ENCODE measurements at places on chromosomes 12 and 14.

- DNase-seq = no peak
Measured at GRCh38 chr14:23512156-23512555, 39.4 kb downstream of the ZFHX2 start.

DNA sequence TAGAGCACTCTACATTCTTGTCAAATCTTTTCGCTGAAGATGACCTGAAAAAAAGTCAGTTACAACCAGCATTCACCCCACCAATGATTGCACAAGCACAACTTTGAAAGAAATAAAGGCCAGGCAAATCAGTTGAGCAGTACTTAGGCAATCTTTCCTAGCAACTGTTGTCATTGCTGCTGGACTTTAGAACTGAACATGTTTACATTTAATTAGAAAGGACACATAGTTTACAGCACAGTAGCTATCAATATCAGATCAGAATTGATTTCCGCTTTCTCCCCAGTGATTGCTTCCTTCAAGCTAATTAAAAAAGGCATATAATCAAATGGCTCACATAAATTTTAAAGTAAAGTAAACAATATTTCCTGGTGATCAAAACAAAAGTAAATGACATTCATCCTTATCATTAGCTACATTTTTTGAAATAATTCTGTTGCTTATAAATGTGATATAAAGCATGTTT is 128.4 kb downstream of the FOXA1 start:
- no peak for DNase-seq

DNA sequence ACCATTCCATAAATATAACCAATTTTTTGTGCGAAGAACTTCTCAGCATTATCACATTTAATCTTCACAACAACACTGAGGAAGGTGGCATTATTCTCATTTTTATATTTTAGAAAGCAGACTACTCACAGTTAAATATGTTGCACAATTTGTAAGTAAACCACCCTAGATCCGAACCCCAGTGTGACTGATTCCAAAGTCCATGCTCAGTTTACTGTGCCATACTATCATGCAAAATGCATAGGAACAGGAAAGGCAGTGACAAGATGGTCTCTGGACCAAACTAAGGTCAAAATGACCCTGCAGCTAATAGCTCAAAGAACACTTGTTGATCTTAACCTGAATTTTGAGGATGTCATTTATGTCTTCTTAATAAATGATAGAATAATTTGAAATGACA is 185.4 kb downstream of the GXYLT1 start:
- no peak for DNase-seq

- DNase-seq = no peak
Measured at GRCh38 chr14:65242732-65243134, 140.4 kb upstream of the MAX start.

- no peak for DNase-seq
Measured at GRCh38 chr14:80419345-80419744, 208.0 kb upstream of the DIO2 start.

DNA sequence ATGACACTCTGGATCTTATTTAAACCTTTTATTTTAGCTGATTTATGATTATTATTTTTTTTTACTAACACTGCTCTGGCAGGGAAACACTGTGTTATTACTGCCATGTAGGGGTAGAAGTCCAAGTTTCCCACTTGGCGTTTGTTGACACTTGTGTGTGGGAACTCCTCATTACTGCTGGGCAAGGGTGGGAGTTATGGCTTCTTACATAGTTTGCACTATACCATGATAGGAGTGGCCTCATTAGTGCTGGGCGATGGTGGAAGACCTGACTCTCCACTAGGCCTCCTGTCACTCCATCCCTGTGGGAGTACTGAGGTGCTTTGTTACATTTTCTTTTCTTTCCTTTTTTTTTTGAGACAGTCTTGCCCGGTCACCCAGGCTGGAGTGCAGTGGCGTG is 83.5 kb downstream of the BRMS1L start:
- DNase-seq = no peak

- no peak for DNase-seq
Measured at GRCh38 chr12:52812749-52813148, 1.2 kb downstream of the KRT4 start.

GRCh38 chr14:77082356-77082755 is 15.7 kb upstream of the CIPC start:
- no peak for DNase-seq

DNA sequence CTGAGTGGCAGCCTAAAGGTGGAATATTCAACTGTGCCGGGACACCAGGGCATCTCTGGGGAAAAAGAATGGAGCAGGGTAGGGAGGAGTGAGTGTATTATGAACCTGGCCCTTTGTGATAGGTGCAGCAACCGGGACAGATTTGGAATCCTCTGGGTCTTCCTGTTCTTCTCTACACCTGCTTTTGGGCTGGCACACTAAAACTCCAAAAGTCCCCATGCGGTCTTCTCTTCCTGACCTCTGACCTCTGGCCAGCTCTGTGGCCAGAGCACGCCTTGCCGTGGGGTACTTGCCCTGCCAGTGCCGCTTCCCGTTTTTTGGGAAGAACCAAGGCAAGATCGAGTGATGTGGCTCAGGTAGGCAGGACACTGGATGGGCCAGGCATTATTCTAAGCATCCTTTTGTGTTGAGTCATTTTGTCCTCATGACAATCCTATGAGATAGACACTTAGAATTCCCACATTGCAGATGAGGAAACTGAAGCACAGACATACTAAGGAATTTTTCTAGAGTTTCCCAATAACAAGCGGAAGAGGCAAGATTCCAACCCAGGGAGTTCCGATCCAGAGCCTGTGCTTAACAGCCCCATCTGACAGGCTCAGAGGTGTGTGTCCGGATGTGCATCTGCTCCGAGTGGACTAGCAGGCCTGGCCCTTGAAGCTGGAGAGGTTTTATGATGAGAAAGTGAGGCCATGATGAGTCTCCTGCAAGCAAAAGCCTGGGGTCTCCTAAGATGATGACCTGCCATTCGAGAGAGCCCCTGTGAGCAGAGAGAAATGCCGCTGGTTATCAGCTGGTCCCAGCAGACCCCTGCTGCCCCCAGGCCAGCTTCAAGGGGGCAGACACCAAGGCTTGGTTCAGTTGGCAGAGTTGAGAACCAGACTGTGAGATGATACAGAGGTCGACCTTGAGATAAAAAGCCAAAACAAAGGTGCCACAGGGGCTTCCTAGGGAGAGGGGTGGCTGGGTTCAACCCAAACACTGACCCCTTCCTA is 67.9 kb upstream of the ESRRB start:
- no peak for DNase-seq

- DNase-seq = no peak
Measured at GRCh38 chr12:112243255-112244110, 118.1 kb downstream of the TRAFD1 start.

GRCh38 chr14:101134161-101134631 is 230.7 kb upstream of the RTL1 start:
- no peak for DNase-seq

- DNase-seq = no peak
Measured at GRCh38 chr14:70130482-70130881, 58.3 kb downstream of the SLC8A3 start.

DNA sequence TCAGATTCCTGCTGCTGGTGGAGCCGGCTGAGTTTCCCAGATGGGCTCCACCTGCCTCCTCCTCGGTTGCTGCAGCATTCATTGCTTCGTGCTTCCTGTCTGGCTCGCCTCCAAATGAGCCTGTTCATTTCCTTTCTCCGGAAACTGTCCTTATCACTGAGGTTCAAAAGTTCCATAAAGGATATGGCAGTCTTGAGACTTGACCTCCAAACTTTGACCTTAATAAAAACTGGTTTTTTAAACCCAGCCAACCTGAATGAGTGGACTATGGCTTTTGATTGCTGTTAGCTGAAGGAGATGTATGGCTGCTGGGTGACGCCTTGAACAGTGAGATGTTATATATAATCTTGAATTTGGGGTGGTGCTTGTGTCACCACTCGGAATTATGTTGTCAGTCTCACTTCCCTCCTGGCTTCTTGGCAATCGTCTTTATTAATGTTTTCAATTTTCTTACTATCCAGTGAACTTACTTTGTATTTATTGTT is 62.7 kb downstream of the RASSF3 start:
- DNase-seq = no peak

DNA sequence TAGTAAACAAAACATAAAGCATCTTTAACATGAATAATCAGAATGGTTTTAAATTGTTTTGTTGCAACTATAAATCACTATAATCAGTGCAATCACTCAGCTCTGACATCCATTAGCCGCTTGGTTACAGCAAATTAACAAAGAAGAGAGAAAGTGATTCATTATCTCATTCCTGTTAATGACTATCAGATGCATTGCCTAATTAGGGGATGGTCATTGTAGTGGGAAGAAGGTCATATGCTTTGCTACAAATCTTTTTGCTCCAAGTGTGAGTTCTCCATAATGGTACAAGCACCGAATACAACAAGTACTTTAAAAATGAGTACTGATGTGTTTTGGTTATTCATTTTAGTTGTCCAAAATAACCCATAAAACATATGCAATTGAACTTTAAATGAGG is 272.0 kb downstream of the AKAP6 start:
- DNase-seq = no peak

DNA sequence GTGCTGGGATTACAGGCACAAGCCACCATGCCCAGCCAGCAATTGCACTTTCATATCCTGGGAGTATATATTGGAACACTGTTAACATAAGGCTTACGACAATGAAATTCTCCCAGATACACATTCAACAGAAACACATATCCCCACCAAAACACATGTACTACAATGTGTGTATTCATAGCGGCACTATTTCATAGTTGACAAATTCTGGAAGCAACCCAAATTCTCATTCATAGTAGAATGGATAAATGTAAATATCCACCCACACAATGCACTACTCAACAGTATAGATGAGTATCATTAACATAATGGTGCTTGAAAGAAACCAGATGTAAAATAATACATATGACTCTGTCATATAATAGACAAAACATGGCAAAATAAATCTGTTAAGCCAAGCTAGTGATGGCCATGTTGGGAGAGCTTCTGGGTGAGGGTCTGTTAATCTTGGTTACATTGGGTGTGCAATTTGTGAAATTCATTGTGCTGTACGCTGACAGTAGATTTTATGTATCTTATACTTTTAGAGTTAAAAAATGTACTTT is 2.6 kb upstream of the DNAAF2 start:
- no peak for DNase-seq

DNA sequence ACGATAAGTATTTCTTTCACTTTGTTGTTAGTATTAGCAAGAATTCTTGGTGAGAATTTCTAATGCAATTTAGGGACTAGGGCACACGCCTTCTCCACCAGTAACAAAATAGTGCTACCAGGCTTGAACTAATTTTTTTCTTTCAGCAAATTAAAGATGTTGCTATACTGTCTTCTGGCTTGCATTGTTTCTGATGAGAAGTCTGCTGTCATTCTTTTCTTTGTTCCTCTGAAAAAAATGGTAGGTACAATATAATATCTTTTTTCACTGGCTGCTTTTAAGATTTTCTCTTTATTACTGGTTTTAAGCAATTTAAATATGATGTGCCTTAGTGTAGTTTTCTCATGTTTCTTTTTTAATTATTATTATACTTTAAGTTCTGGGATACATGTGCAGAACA is 171.2 kb downstream of the PCNX1 start:
- DNase-seq = no peak

DNA sequence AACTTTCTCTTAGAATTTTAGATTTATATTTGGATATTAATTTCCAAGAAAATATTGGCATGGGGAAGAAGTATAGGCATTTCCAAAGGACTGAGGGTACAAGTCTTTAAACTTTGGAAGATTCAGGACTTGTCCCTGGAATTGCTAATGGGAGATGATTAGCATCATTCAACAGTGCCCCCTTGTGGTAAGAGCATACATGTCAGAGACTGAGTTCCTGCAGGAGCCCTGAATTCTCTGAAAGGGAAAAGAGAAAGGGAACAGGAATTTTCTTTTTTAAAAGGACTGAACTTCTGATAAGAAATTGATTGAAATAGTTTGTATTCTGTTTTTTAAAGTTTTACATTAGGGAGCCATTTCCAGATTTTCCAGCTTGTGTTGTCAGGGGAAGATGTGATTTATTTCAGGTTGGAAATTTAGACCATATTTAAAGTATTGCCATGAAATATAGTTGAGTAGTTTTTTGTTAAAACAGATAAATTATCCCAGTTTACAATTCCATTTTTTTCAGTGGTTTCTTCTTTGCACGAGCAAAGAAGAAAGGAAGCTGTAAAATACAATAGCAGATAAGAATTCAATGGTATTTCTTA is 44.0 kb upstream of the REP15 start:
- DNase-seq = no peak

DNA sequence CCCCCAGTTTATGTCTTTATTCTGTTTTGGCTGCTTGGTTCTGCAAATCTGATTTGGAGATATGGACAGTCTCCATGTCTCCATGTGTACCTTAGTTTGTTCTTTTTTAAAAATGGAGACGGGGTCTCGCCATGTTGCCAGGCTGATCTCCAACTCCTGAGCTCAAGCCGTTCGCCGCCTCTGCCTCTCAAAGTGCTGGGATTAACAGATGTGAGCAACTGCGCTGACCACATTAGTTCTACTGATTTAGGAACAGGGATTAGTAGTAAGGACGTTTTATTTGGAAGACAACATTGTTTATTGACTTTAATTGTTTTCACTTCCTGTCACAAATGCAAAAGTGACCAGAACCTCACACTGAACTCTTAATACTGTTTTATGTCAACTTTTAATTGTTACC is 14.7 kb downstream of the AEBP2 start:
- DNase-seq = no peak

DNA sequence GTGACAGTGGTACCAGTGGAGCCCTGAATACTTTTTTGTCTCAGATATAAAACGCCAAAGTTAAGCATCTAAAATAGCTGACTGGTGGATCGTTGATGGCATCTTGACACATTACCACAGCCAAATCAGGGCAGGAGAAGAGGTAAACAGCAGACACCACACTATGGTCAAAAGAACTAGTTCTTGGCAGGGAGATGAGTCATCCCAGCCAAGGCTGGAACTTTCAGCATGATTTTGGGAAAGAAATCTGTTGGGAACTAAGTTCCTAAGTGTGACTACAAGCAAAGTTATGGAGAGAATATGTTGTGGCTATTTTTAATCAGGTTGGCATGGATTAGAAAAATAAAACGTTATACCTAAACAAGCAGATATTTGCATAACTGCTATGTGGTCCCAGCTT is 36.9 kb downstream of the LGR5 start:
- DNase-seq = no peak

DNA sequence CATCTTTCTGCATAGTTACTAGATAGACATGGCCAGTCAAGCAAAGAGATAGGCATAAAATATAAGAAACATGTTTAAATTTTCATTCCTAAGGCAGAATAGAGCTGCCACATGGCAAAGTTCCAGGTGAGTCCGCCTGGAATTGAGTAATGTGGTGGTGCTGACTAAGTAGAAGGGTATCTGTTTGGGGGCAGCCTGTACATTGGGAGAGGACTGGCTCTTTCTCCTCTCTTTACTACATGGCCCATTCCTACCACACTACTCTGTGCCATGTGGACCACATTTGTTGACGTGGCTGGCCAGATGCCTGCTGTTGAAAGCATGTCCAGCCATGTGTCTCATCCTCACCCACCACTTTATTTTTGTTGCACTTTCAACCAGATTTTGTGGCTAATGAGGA is 354.0 kb downstream of the ETNK1 start:
- no peak for DNase-seq

GRCh38 chr14:102495491-102496330 is 13.9 kb downstream of the ANKRD9 start:
- DNase-seq = no peak

- no peak for DNase-seq
Measured at GRCh38 chr14:33972583-33973081, 21.8 kb upstream of the EGLN3 start.

All from stimulated activated CD4-positive, alpha-beta T cell treated with anti-CD3 and anti-CD28 coated beads, Interleukin-12 subunit alpha, Interleukin-12 subunit beta, amount 100 ng/mL, for 4 hours (primary cell).